ENCODE measurements at places on chromosomes 16 and 17. TPM values are rescaled to one million over a fixed set of nuclear protein-coding genes. Genes with fewer than 3 reads are reported as not detected.

The HOXB1 gene
- 0.24 TPM for total RNA-seq

The SRCAP gene
- 29.5 TPM for total RNA-seq

The BCL6B gene
- 3.7 TPM for total RNA-seq

The SCARF1 gene
- total RNA-seq: 2.3 TPM

The SOX9 gene
- total RNA-seq: 20.3 TPM

The TP53TG3B gene
- not detected for total RNA-seq

The TPPP3 gene
- 3.7 TPM for total RNA-seq

The TMED6 gene
- total RNA-seq: 0.52 TPM

The CDH3 gene
- total RNA-seq: 94.1 TPM

The MEIOC gene
- not detected for total RNA-seq

The ZNF75A gene
- 10.4 TPM for total RNA-seq

The IGF2BP1 gene
- not detected for total RNA-seq

The HSD17B1 gene
- 15.7 TPM for total RNA-seq

The TBC1D3I gene
- 0.68 TPM for total RNA-seq

The NACA2 gene
- not detected for total RNA-seq

The PRR29 gene
- not detected for total RNA-seq

Measured in esophagus mucosa (tissue), 1 donor.